ENCODE measurements at places on chromosomes 2 and 18. TPM values are rescaled to one million over a fixed set of nuclear protein-coding genes. Genes with fewer than 3 reads are reported as not detected.
A peak's percentile ranks its signal among the peaks of the same experiment; 100 is the strongest.

Gene ALPG
- not detected for polyA plus RNA-seq

DNA sequence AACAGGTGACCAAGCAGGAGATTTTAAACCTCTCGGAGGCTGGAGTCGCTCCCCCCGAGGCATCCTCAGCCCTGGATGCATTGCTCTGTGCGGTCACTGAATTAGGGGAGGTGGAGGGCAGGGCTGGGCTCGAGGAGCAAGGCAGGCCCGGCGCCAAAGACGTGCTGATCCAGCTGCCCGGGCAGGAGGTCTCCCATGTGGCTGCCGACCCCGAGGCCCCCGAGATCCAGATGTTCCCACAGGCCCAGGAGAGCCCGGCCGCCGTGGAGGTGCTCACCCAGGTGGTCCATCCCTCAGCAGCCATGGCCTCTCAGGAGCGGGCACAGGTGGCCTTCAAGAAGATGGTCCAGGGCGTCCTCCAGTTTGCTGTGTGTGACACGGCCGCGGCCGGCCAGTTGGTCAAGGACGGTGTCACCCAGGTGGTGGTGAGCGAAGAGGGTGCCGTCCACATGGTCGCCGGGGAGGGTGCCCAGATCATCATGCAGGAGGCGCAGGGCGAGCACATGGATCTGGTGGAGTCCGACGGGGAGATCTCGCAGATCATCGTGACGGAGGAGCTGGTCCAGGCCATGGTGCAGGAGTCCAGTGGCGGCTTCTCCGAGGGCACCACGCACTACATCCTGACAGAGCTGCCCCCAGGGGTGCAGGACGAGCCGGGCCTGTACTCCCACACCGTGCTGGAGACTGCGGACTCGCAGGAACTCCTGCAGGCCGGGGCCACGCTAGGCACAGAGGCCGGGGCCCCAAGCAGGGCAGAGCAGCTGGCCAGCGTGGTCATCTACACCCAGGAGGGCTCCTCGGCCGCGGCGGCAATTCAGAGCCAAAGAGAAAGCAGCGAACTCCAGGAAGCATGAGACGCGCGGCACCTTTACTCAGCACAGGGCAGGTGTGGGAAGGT, 145.1 kb downstream of the PTGR3 start:
- no peaks in the 10 kb centered on the region for H3K36me3 ChIP-seq
- H3K4me3 ChIP-seq = no peak overlapping the region
- H3K27me3 ChIP-seq = no peaks in the 10 kb centered on the region
- no peak for DNase-seq

DNA sequence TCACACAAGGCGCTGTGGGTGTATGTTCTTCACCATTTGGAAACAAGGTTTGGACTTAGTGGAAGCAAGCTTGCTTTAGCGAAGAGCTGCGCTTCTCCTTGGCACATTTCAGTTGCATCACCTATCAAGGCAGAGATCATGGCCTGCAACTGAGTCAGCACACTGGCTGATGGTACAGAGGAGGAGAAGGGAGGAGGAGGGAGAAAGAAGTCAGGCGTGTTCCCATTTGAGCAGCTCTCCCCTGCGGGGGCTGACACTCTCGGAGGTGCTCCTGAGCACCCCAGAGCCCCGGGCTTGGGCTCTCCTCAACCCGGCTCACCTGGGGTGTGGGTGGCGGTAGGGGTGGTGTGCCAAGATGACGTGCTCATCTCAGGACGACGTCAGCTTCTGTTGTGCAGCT, 6.0 kb upstream of the SERPINB5 start:
- H3K4me3 ChIP-seq = no peak overlapping the region
- no peak for DNase-seq
- H3K4me1 ChIP-seq = no peaks in the 10 kb centered on the region
- no peaks in the 10 kb centered on the region for H3K36me3 ChIP-seq

Gene ERICH2
- not detected for polyA plus RNA-seq

GRCh38 chr2:167943897-167944296, 303.5 kb downstream of the STK39 start:
- no peak overlapping the region for H3K27ac ChIP-seq
- H3K27me3 ChIP-seq = peaks cover 4% of the 10 kb centered on the region
- no peaks in the 10 kb centered on the region for H3K36me3 ChIP-seq
- DNase-seq = no peak
- no peak overlapping the region for H3K4me3 ChIP-seq
- H3K4me1 ChIP-seq = 0 out of 2 replicates have a peak, but pooled peaks cover 13% of the 10 kb centered on the region

Gene IL36A
- polyA plus RNA-seq = not detected

GRCh38 chr18:40296717-40297413, 1658.2 kb upstream of the PIK3C3 start:
- no peak overlapping the region for H3K27ac ChIP-seq
- H3K36me3 ChIP-seq = no peaks in the 10 kb centered on the region
- H3K4me3 ChIP-seq = no peak overlapping the region
- H3K4me1 ChIP-seq = no peaks in the 10 kb centered on the region
- no peak for DNase-seq

DNA sequence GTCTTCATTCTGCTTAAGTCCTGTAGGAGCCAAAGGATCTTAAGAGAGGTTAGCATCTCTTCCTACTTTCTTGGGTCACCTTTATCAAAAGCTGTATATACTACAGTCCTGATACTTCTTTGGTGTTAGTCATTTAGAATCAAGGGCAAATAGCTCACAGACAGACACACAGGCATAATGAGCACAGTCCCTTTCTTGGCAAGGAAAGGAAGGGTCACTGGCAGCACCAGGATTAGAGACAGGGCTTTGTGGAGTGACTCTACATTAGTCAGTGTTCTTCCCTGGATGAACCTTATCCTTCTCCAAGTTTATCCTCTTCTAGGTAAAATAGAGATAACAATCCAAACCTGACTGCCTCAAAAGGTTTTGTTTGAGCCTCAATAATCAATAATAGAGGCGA, 40.0 kb upstream of the NCKAP5 start:
- DNase-seq = no peak
- peaks cover 7% of the 10 kb centered on the region for H3K27me3 ChIP-seq
- no peaks in the 10 kb centered on the region for H3K36me3 ChIP-seq
- H3K4me3 ChIP-seq = no peak overlapping the region

Gene CPLX4
- polyA plus RNA-seq = not detected

DNA sequence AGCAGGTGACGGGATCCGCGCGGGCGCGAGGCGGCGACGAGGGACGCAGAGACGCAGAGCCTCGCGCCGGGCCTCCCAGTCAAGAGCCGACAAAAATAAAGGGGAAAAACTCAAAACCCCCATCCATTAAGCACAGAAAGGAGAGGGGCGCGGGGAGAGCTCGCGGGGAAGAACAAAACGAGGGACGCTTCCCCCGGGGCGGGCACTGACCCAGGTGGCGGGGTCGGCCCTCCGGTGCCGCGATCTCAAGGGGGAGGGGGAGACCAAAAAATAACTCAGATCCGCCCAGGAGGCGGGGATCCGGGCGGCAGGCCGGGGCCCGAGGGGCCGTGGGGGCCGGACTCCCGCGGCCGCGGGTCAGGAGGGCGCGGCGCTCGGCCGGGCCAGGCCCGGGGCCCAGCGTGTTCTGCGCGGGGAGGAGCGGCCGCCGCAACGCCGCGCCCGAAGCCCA, 597 bp downstream of the RNF103 start:
- peak overlapping the region; percentile 96 for H3K4me3 ChIP-seq
- H3K27me3 ChIP-seq = no peaks in the 10 kb centered on the region
- DNase-seq = peak; percentile 69
- peaks cover 13% of the 10 kb centered on the region for H3K4me1 ChIP-seq
- peak overlapping the region; percentile 87 for H3K27ac ChIP-seq
- H3K36me3 ChIP-seq = peaks cover 9% of the 10 kb centered on the region

GRCh38 chr2:173048522-173048896, 27.1 kb upstream of the MAP3K20 start:
- DNase-seq = no peak
- no peaks in the 10 kb centered on the region for H3K27me3 ChIP-seq
- no peak overlapping the region for H3K4me3 ChIP-seq
- peak overlapping the region; percentile 78 for H3K27ac ChIP-seq

DNA sequence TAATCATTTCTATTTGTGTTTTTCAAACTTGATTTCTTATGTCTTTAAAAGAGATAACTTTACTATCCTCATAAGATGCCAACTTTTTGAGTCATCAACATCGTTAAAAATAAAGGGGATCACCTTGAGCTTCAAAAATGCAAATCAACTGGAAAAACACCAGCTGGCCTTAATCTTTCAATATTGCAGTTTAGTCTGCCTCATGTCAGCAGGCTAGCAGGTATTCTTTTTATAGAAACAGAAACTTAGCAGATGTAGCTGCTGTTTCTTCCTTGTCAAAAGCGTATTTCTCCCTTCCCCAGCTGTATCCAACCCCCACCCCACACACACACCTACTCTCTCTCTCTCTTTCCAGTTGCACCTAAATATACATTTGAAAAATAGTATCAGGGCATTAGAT, 154.1 kb upstream of the ZNF804A start:
- H3K4me3 ChIP-seq = no peak overlapping the region
- no peak overlapping the region for H3K27ac ChIP-seq
- no peaks in the 10 kb centered on the region for H3K27me3 ChIP-seq
- H3K4me1 ChIP-seq = no peaks in the 10 kb centered on the region

GRCh38 chr2:211930331-211930730, 608.3 kb downstream of the ERBB4 start:
- no peak overlapping the region for H3K4me3 ChIP-seq
- no peaks in the 10 kb centered on the region for H3K4me1 ChIP-seq
- no peak for DNase-seq
- no peaks in the 10 kb centered on the region for H3K27me3 ChIP-seq

DNA sequence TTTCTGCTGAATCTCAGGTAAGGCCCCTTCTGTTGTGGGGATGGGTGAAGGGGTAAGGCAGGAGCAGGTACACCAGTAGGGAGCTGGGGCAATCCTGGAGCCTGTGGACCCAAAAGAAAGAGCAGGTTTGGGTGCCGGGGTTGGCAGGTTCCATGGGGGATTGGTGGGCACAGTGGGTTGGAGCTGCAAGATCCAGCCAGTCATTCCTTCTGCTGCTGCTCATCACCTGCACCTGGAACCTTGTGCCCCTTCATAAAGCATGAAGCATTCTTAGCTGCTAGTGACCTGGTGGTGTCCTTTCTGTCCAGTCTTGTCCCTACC, 24.9 kb downstream of the FHOD3 start:
- no peak for DNase-seq
- no peak overlapping the region for H3K4me3 ChIP-seq
- peaks cover 5% of the 10 kb centered on the region for H3K4me1 ChIP-seq
- no peaks in the 10 kb centered on the region for H3K27me3 ChIP-seq
- H3K27ac ChIP-seq = no peak overlapping the region

- H3K27ac ChIP-seq = no peak overlapping the region
- no peaks in the 10 kb centered on the region for H3K4me1 ChIP-seq
- no peak overlapping the region for H3K4me3 ChIP-seq
- H3K27me3 ChIP-seq = no peaks in the 10 kb centered on the region
Observed at GRCh38 chr18:12067671-12068070, 26.0 kb upstream of the ANKRD62 start.

DNA sequence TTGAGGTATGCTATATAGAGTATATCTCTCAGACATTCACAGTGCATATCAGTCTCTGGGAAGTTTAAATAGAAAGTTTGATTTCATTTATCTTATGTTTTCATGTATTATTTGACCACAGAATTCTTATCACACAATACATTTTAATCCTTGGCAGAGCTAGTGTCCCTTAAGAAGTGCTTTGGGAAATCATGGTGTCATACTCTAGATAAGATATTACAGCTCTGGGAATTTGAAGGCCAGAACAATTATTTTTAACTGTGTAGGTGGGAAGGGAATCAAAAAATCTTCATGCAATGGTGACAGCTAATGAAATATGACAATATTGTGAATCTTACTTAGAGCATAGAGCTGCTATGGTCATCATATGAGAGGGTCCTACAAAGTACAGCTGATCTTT, 451.3 kb upstream of the FAM98A start:
- no peak overlapping the region for H3K27ac ChIP-seq
- no peak overlapping the region for H3K4me3 ChIP-seq
- H3K36me3 ChIP-seq = no peaks in the 10 kb centered on the region
- no peaks in the 10 kb centered on the region for H3K27me3 ChIP-seq
- no peaks in the 10 kb centered on the region for H3K4me1 ChIP-seq

GRCh38 chr2:111222204-111222866, 101.6 kb downstream of the BCL2L11 start:
- DNase-seq = no peak
- peaks cover 10% of the 10 kb centered on the region for H3K4me1 ChIP-seq
- H3K4me3 ChIP-seq = no peak overlapping the region
- H3K27ac ChIP-seq = no peak overlapping the region

DNA sequence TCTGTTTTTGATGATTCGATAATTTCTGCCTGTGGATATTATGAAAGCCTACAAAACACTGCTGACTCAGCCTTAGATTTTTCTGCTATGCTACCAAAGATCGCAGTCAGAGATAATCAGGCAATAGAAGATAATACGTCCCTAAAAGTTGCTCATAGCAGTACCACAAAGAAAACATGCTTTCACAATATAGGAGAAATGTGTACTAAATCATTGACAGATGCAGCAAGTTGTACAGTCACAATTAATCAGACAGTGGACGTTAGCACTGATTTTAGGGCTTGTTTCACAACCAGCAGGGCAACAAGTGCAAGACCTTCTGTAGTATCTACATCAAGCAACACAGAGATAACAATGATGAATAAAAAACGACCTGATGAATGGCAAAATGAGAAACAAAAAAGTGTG, 19.5 kb downstream of the RBM44 start:
- DNase-seq = peak; percentile 91
- H3K36me3 ChIP-seq = no peaks in the 10 kb centered on the region
- no peak overlapping the region for H3K4me3 ChIP-seq
- H3K4me1 ChIP-seq = peaks cover 18% of the 10 kb centered on the region
- H3K27ac ChIP-seq = 0 out of 2 replicates have a peak overlapping the region, but pooled peaks have one; percentile 13

- DNase-seq = no peak
- H3K4me3 ChIP-seq = no peak overlapping the region
- H3K36me3 ChIP-seq = no peaks in the 10 kb centered on the region
- H3K27ac ChIP-seq = no peak overlapping the region
Observed at GRCh38 chr2:7357993-7358392, 440.8 kb downstream of the RNF144A start.

GRCh38 chr2:9652898-9653479, 22.2 kb upstream of the YWHAQ start:
- H3K27ac ChIP-seq = no peak overlapping the region
- H3K4me1 ChIP-seq = peaks cover 38% of the 10 kb centered on the region
- no peak for DNase-seq
- no peaks in the 10 kb centered on the region for H3K36me3 ChIP-seq

DNA sequence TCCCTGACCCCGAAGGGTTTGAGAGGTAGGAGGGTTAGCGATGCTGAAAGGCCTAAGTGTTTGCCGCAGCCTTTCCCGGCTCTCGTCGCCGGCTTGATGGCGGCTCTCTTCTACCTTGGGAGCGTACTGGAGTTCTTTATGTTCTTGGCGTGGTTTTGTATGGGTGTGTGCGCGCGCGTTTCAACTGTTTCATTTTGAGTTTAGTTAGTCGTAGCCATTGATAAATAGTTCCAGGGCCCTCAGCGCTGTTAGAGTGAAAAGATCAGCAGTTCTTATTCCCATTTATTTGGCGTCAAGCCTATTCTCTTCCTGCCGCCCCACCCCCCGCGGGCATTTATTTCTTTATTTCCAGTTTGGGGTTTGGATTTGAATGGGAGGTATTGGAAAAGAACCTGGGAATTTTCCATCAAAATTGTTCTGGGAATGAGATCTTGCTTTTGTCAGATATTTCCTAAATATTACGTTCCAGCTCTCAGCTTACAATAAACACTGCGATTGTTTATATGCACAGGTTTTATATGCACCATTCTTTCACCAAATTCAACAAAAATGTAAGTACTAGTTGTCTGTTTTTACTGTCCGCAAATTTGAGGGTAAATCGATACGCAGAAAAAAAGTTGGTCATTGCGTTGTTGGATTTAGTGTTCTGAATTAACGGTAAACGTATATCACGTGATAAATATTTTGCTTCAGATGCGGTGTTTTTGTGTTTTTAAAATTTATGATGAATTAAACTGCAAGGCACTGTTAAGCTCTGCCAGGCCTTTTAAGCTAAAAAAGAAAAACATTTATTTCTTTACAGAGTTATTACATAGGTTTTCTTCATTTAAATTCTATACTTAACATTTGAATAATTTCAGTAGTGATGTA, 954 bp downstream of the CCNT2 start:
- H3K4me3 ChIP-seq = peak overlapping the region; percentile 91
- DNase-seq = peak; percentile 67
